Kidney (tissue), 22 donors: ENCODE measurements at places on chromosomes 6 and 20. TPM values are rescaled to one million over a fixed set of nuclear protein-coding genes. Genes with fewer than 3 reads are reported as not detected.

Gene LRRC1
- total RNA-seq = 12.6 TPM

Gene LAMA2
- total RNA-seq = 20.8 TPM

Gene NPEPL1
- 60.2 TPM for total RNA-seq

Gene NEU1
- 66.9 TPM for total RNA-seq

Gene CCDC28A
- total RNA-seq = 30.2 TPM

Gene ZSWIM3
- 3.2 TPM for total RNA-seq

Gene CNR1
- total RNA-seq = 4.8 TPM

Gene HLA-DQA1
- 63.5 TPM for total RNA-seq

Gene SLC16A10
- 3.7 TPM for total RNA-seq

Gene SNX21
- 23.2 TPM for total RNA-seq

Gene UNC93A
- not detected for total RNA-seq

Gene MUCL3
- total RNA-seq = 0.13 TPM

Gene TBPL1
- 17.3 TPM for total RNA-seq

Gene ARMH2
- not detected for total RNA-seq

Gene TGM3
- total RNA-seq = 0.13 TPM

Gene NEURL2
- total RNA-seq = 27.5 TPM

Gene EDN1
- 16.6 TPM for total RNA-seq

Gene SNX3
- 143 TPM for total RNA-seq

Gene PDYN
- total RNA-seq = not detected

Gene PGC
- not detected for total RNA-seq

Gene MLIP
- 2.4 TPM for total RNA-seq

Gene TSPYL4
- total RNA-seq = 25.8 TPM

Gene OR2J3
- total RNA-seq = not detected

Gene SOX18
- total RNA-seq = 56.7 TPM

Gene B3GAT2
- not detected for total RNA-seq

Gene HLA-DQA2
- 6.4 TPM for total RNA-seq

Gene CST3
- 852 TPM for total RNA-seq

Gene GMPR
- total RNA-seq = 51.4 TPM

Gene LRFN2
- total RNA-seq = not detected
